Epithelial cell of umbilical artery (primary cell): ENCODE measurements at places on chromosomes 2 and 18. TPM values are rescaled to one million over a fixed set of nuclear protein-coding genes. Genes with fewer than 3 reads are reported as not detected.

The RND3 gene
- total RNA-seq = 56.2 and 64.4 TPM in 2 replicates

The NT5DC4 gene
- not detected in 2 replicates for total RNA-seq

The B3GNT7 gene
- total RNA-seq = under 0.01 and 0.15 TPM in 2 replicates

The MC5R gene
- total RNA-seq = not detected in 2 replicates

The MAP2 gene
- 5.8 and 6.2 TPM in 2 replicates for total RNA-seq

The GBX2 gene
- total RNA-seq = 2.9 and 3.6 TPM in 2 replicates

The RPS27A gene
- 704 and 1,586 TPM in 2 replicates for total RNA-seq

The STAT4 gene
- under 0.01 and 0.46 TPM in 2 replicates for total RNA-seq

The CHRND gene
- total RNA-seq = not detected in 2 replicates

The TUBA4B gene
- total RNA-seq = not detected in 2 replicates

The CXCR1 gene
- not detected in 2 replicates for total RNA-seq

The CAPN10 gene
- 20.1 and 23.7 TPM in 2 replicates for total RNA-seq

The GRB14 gene
- total RNA-seq = 4.5 and 11.9 TPM in 2 replicates

The DYNAP gene
- not detected in 2 replicates for total RNA-seq

The GREB1L gene
- under 0.01 and 0.32 TPM in 2 replicates for total RNA-seq

The CKAP2L gene
- 4.2 and 6.7 TPM in 2 replicates for total RNA-seq

The KCNE4 gene
- total RNA-seq = 0.30 and 0.32 TPM in 2 replicates

The AQP12B gene
- not detected in 2 replicates for total RNA-seq

The CIB4 gene
- total RNA-seq = not detected in 2 replicates

The KCNG3 gene
- under 0.01 TPM in 1 of 2 replicates, not detected in the other for total RNA-seq

The UGT1A1 gene
- total RNA-seq = not detected in 2 replicates

The PLGLB2 gene
- total RNA-seq = 0.32 and 3.0 TPM in 2 replicates

The ESPNL gene
- total RNA-seq = not detected in 2 replicates

The DNAJC5G gene
- not detected in 2 replicates for total RNA-seq

The SCN1A gene
- total RNA-seq = under 0.01 TPM in 1 of 2 replicates, not detected in the other

The AQP4 gene
- not detected in 2 replicates for total RNA-seq

The EIF2B4 gene
- total RNA-seq = 29.6 and 35.9 TPM in 2 replicates

The VPS54 gene
- 15.9 and 21.3 TPM in 2 replicates for total RNA-seq

The ABCG8 gene
- total RNA-seq = not detected in 2 replicates

The PAX8 gene
- under 0.01 TPM in 1 of 2 replicates, not detected in the other for total RNA-seq

The FAM210A gene
- 21.4 TPM in 2 replicates for total RNA-seq

The ADCYAP1 gene
- total RNA-seq = not detected in 2 replicates
